Inflammatory macrophage treated with lipopolysaccharide for 4 hours (primary cell): ENCODE measurements at places on chromosomes 7 and 10.
A peak's percentile ranks its signal among the peaks of the same experiment; 100 is the strongest.

- DNase-seq: no peak
Observed at GRCh38 chr10:127079392-127079791, 117.0 kb downstream of the INSYN2A start.

GRCh38 chr7:31423994-31424393 lies 83.5 kb upstream of the NEUROD6 start:
- DNase-seq: no peak

DNA sequence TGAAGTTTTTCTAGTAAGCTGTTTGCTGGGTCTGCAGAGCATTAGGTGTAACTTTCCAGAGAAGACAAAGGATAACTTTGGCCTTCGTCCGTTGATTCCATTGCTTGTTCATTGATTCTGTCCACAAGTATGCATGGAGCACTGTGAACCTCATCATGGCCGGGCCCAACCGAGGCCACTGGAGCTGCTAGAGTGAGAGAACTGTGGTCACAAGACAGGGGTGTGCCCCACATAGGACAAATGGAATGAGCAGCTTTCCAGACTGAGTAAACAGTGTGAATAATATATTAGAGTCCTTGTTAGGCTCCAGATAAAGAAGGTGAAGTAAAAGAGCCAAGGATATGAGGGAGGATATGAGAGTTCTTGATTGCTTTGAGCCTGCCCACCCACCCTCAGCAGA lies 24.9 kb downstream of the MBL2 start:
- no peak for DNase-seq

GRCh38 chr10:101558671-101559595 lies 29.1 kb downstream of the POLL start:
- DNase-seq: no peak

DNA sequence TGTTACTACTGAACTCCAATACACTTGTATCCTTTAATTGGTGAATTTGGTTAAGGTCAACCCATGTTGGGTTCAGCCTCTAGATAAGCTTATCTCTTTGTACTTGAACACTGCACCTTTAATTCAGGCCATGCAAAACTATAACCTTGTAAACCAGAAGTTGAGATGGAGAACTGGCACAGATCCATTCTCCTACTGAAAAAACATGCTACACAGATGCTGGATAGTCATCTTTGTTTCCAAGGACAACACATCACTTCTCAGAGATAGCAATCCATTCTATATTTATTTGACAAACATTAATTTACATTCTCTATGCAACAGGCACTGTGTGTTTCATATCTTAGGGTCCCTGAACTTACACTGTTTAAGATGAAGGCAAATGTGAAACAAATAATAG lies 2.9 kb upstream of the CDK14 start:
- DNase-seq: no peak

- no peak for DNase-seq
Observed at GRCh38 chr7:85773116-85773728, 586.4 kb upstream of the SEMA3D start.

GRCh38 chr10:133312769-133313145 lies 4.0 kb downstream of the ZNF511 start:
- no peak for DNase-seq

GRCh38 chr7:130305433-130306042 lies 12.6 kb downstream of the CPA4 start:
- no peak for DNase-seq

- DNase-seq: no peak
Observed at GRCh38 chr7:104983076-104983577, 30.9 kb upstream of the KMT2E start.

DNA sequence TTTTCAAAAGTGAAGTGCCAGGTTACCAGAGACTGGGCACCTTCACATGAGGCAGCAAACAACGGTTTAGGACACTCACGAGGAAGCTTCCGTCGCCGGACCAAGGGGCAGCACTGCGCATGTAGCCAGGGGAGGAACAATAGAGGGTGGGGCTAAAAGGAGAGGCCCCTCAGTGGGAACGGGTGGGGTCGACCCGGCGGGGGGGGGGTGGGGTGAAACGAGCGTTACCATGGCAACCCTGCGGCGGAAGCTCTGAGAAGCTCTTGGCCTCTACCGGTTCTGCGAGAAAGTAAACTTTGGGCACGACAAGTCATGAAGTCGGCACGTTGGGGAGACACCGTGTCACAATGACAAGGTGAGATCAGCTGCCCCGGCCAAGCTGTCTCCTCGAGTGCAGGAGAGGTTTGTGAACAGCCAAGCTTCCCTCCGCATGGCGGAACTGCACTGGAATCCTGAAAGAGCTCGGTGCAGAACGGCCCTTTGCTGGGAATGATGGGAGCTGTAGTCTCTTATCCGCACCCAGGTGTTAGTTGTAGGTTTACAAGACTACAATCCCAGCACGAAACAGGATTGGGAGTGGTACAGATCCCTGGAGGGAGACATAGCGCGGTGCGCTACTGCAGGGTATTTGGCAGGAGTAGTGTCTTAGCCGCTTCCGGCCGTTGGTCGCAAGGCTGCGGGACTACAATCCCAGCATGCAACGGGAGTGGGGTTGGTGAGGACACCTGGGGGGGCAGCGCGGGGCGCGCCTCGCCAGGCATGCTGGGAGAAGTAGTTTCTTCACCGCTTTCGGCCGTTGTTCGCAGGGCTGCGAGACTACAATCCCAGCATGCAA lies 72.8 kb upstream of the ZNF722 start:
- peak; percentile 85 for DNase-seq

DNA sequence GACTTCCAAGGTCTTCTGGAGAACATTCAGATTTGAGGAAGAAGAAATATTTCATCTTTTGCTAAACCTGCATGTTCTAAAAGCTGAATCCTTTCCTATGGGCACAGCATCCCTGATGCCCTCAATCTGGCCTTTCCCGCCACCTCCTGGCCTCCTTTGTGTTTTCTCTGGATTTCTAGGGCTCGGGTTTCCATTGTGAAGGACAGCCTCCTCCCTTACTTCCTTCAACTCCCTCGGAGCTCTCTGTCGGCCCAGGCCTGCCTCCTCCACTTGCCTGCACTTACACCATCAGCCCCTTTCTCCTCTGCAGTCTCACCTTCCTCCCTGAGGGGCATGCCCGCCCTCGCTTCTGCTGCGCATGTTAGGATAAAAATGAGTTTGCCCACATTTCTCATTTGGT lies 75.4 kb downstream of the WIPF3 start:
- DNase-seq: no peak

DNA sequence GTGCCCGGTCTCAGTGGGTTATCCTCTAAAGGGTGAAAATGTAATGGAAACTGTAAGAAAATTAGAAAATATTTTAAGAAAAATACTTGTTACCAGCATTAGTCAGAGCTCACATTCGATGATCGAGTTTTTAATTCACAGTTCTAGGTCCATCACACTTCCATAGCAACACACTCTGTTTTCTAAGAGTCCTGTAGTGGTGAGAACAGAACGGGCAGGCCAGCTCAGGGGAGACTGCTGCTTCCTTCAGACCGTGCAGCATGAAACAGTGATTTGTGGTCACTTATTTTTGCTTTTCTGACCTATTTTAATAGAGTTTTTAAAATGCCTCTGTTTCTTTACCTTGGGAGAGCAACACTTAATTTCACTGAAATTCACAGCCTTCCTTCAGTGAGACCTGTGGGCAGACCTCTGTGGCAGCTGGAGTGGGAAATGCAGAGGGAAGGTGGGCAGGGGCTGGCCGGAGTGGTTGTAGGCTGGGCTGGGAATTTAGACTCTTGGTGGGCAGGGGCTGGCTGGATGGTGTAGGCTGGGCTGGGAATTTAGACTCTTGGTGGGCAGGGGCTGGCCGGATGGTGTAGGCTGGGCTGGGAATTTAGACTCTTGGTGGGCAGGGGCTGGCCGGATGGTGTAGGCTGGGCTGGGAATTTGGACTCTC lies 1.5 kb downstream of the SUN1 start:
- no peak for DNase-seq

DNA sequence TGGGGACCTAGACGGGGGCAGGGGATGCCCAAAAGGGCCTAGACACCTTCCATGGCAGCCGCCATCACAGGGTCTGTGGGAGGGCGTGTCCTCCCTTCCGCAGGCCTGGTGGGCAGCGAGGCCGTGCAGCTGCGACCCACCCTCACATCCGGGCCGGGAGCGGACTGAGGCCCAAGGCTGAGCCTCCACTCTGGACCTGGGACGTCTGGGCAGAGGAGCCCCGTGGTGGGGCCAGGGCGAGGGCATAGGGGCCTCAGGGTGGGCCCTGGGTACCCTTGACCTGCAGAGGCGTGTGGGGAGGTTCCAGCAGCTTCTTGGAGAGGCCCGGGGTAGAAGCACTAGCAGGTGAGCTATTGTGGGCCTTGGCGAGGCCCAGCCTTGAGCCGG lies 49.2 kb downstream of the PWWP2B start:
- DNase-seq: no peak

GRCh38 chr7:107355616-107356015 lies 114.2 kb upstream of the GPR22 start:
- no peak for DNase-seq

DNA sequence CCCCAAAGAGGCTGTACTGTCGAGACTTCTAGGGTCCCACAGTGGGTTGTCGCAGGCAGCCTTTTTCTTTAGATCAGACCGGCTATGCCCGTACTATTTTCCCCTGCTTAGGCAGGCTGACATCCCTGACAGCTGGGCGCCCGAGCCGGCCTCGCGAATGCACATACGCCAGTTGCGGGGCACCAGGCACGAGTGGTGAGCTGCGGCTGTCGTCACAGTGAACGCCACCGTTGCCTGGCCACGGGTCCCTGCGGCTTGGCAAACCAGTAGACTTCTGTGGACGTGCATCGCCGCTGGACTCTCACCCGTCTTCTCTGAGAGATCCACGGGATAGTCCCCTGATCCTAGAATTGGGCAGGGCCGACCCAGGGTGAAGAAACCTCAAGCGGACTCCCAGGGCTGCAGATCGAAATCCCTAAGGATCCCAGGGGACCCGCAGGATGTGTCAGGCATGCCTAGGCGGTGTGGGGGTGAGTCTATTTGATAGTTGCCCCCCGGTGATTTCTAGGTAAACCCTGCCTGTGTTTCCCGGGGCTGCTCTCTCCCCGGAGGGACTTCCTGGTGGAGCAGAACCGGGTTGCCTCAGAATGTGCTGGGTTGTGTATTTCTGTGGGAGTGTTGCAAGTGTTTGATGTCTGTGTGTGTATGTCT lies 33.0 kb upstream of the ZNF273 start:
- no peak for DNase-seq

GRCh38 chr7:356691-357462 lies 66.9 kb downstream of the FOXL3 start:
- no peak for DNase-seq

DNA sequence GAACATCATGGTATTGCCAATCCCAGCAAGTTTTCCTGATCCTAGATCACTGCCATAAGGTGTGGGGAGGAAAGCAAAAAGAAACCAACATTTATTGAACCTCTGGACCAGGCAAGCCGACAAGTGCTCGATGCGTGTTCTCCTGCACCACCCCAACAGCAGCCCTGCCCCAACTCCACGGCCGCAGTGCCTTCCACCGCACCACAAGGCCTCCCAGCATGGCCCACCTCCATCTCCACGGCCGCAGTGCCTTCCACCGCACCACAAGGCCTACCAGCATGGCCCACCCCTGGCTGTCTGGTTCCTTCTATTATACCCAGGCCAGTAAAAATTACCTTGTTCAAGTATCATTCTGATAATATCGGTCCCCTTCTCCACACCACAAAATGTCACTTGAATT lies 8.7 kb downstream of the HIPK2 start:
- DNase-seq: no peak

- DNase-seq: peak; percentile 49
Observed at GRCh38 chr7:19112274-19113001, 5.0 kb downstream of the TWIST1 start.
